ENCODE measurements at places on chromosomes 3 and 15.
A peak's percentile ranks its signal among the peaks of the same experiment; 100 is the strongest.

- DNase-seq, result no peak
Observed at GRCh38 chr15:33780011-33780768, 188.1 kb upstream of the CHRM5 start.

GRCh38 chr3:157333551-157333991, 103.1 kb upstream of the PTX3 start:
- DNase-seq, result no peak

GRCh38 chr3:23710555-23710954, 95.2 kb upstream of the UBE2E1 start:
- no peak for DNase-seq

GRCh38 chr15:55789066-55789660, 46.2 kb upstream of the PRTG start:
- DNase-seq, result peak; percentile 55

- no peak for DNase-seq
Observed at GRCh38 chr15:59115047-59115446, 10.1 kb downstream of the CCNB2 start.

GRCh38 chr15:60546744-60547143, 67.8 kb upstream of the ICE2 start:
- DNase-seq, result no peak

GRCh38 chr3:177690306-177690705, 493.0 kb upstream of the TBL1XR1 start:
- DNase-seq, result no peak

DNA sequence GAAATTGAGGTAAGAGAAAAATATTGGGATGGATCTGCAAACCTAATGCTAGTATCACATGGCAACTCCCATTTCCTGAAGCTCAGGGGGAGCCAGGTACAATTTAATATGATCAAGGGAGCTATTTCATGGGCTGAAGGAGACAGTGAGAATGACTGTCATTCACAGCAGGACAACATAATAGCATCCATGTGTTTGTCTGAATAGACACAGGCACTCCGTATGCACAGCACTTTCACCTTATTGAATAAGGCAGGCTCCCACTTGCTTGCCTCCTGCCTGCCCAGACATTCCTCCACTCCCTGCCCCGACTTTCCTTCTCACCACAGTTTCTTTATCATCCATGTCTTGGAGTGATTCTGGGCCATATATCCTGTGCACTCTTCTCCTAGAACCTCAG, 156.6 kb upstream of the SLC24A5 start:
- DNase-seq, result no peak

Data from activated CD4-positive, alpha-beta T cell treated with anti-CD3 and anti-CD28 coated beads for 24 hours (primary cell).